ENCODE measurements at places on chromosomes 5 and 9. TPM values are rescaled to one million over a fixed set of nuclear protein-coding genes. Genes with fewer than 3 reads are reported as not detected.

GRCh38 chr5:54537725-54538124 is 20.2 kb downstream of the SNX18 start:
- DNase-seq, result no peak

STKLD1 gene
- polyA plus RNA-seq, result 0.70 TPM

GRCh38 chr5:171425596-171426244 is 6.3 kb downstream of the FGF18 start:
- DNase-seq, result no peak

DNA sequence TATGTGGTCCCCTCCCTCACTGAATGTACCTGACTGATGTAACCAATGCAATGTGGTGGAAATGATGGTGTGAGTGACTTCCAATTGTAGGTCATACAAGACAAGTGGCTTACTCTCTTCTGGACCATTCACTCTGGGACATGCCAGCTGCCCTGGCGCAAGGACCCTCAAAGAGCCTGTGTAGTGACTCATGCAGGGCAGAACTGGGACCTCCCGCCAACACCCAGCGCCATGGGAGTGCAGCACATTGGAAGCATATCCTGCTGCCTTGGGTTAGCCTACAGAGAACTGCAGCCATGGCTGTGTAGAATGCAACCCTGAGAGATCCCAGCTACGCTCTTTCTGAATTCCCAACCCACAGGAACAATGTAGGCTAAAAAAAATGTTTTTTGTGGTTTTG is 90.0 kb upstream of the PANK3 start:
- DNase-seq, result no peak

GRCh38 chr9:133132174-133132573 is 11.1 kb upstream of the RALGDS start:
- DNase-seq, result no peak

FYB1 gene
- polyA plus RNA-seq, result 0.09 TPM

GRCh38 chr9:76571743-76572146 is 112.8 kb downstream of the GCNT1 start:
- DNase-seq, result no peak

DNA sequence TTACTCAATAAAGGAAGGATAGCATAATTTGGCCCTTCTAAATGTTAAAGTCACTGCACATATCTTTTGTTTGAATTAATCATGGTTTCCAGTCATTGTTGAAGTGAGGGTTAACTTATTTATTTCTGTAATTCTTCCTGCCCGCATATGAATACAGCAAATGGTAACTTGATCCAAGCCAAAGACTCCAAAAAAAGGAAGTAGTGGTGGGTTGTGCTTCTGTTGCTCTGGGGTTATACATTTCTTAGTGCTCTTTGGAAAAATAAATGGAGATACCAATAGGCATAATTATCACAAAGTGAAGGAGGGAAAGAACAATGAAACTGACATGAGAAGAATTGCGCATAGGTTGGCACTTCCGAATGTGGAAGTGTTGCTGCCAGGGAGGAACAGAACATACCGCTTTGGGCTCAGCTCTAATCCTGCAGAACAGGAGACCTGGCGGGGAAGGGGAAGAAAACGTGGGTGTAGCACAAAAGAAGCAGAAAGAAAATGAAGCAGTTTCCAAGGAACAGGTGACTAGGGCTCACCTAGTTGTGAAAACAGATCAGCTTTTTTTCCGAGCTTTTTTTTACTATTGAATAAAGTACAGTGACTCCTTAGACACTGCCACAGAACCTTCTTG is 69.7 kb upstream of the TAF11L2 start:
- no peak for DNase-seq

DNA sequence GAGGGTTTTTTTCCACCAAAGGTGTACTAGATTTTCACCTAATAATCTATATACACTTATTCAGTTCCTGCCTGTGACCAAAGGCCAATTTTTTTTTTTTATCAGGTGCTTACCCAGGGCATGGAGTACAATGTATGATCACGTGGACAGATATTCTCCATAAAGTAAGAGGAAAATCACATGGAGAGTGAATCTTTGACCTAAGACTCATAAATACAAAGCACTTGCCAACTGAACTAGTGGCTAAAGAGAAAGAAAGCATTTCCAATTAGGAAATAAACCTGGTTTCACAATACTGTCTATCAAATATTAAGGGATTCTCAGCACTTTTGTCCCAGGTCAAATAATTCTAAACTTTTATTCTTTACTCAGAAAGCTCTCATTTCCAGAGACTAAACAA is 33.0 kb upstream of the CEP120 start:
- no peak for DNase-seq

GRCh38 chr5:124104821-124105220 is 592.8 kb downstream of the CSNK1G3 start:
- DNase-seq, result no peak

- no peak for DNase-seq
These were observed 284.5 kb downstream of the ZNF608 start for GRCh38 chr5:124461941-124462340.

- no peak for DNase-seq
These were observed 5.6 kb downstream of the MEIKIN start for GRCh38 chr5:131939690-131940345.

- no peak for DNase-seq
These were observed 826.8 kb downstream of the EFNA5 start for GRCh38 chr5:106843812-106844416.

GRCh38 chr5:132142459-132142858 is 68.9 kb downstream of the CSF2 start:
- no peak for DNase-seq

- DNase-seq, result no peak
These were observed 128.6 kb downstream of the SPATA31D1 start for GRCh38 chr9:82117026-82117811.

AQP3 gene
- 0.40 TPM for polyA plus RNA-seq

DNA sequence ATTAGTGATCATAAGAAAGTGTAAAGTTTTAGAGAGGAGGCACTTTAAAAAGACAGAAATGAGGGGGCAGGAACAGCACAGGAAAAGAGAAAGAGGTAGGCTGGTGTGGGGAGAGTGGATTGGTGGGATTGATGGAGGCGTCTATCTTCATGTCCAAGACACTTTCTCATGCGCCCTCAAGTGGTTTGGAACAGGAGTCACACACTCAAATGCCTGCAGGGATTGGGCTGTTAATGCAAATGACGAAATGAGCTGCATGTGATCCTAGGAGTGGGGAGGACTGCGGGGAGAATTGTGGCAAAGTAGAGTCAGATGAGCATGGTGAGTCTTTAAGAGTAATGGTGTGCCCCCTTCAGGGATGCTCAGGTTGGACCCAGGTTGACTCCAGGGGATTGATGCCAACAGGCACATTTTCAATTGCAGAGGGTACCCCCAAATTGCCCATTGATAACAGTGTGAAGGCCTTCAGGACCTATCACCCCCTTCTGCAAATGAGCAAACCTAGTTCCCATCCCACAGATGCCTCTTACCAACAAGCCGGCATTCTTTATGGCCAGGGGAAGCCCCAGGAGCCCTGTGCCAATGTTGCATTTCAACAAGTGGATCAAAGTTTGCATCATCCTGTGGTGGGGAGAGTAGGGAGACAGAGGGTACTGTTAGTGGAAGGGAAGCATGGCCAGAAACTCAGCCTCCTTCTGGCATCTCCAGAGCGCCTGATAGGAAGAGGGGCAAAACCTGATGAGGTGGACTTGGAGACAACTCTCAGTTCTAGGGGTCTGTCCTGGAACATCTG is 5.3 kb downstream of the SLC36A3 start:
- peak; percentile 7 for DNase-seq

DNA sequence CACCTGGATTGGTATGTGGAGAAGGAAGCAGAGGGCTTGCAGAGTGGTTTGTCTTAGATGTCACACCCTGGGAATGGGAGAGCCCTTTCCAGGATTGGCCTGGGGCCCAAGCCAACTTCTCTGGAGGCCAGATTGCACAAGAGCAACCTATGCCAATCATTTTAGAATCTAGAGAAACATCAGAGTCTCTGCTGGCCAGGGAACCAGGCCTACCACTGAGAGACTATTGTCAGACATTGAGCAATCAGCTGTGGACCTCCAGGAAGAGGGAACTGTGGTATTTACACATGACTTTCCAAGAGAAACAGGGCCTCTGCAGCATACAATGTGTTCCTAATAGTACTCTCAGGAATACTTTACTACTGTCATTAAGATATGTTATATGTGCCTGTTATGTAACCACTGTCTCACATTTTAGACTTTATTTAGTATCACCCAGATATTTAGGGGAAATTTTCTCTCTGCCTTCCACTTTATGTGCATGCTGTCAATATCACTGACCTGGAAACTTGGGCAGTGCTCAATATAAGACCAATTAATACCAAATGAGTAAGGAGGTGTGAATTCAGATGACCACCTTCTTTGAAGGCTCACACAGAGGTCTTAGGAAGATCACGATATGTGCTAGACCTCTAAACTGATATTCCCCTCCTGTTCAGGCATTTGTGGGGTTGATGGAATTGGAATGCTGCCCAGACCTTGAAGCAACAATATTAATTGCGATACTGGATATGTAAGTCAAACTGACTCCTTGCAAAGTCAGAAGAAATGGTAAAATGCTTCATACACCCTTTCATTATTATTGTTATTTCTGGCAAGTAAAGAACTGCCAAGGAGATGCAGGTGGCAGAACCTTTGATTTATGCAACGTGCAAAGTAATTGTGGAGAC is 20.5 kb upstream of the CCL28 start:
- DNase-seq, result peak; percentile 44

- no peak for DNase-seq
These were observed 81.0 kb downstream of the DAB2IP start for GRCh38 chr9:121732389-121732788.

- DNase-seq, result no peak
These were observed 374.2 kb upstream of the TYRP1 start for GRCh38 chr9:12318732-12319685.

PCDHGA3 gene
- polyA plus RNA-seq, result 2.5 TPM

GRCh38 chr5:5341531-5342292 is 80.8 kb upstream of the ICE1 start:
- DNase-seq, result peak; percentile 31

IL5 gene
- polyA plus RNA-seq, result not detected

DNA sequence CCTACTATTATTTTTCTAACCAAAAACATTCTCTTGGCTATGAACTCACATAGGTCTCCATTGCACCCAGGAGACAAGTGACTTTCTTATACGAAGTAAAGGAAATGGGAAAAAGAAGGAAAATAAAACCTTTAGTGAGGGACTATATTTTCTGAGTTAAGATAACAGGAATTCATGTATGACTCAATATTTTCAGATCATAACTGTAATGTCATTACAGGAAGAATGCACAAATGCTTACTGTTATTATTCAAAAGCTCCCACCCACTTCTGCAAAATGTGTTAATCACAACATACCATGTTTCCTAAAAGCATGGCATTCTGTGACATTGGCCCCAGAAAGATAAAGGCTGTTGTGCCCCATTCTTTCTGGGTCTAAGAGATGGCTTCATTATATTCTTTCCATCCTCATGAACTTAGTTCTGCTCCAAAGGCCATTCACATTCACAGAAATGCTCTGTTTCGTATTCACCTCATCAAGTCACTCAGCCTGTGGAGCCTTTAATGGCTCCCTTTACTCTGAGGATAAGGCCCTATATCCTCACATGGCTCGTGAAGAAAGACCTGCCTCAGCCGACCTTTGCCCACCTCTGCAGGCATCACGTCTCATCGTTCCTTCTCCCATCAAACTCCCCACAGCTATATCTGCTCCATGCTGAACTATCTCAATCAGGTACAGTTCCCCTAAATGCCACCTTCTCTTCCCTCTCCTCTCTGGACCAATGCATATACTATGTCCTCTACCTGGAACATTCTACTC is 77.0 kb downstream of the ABCA1 start:
- DNase-seq, result no peak

GRCh38 chr5:8481007-8481406 is 612.1 kb downstream of the MTRR start:
- DNase-seq, result no peak

ATP10B gene
- polyA plus RNA-seq, result not detected

- no peak for DNase-seq
These were observed 21.7 kb downstream of the TAF11L14 start for GRCh38 chr5:17655921-17656320.

- DNase-seq, result no peak
These were observed 190.9 kb upstream of the TUT7 start for GRCh38 chr9:86545090-86545489.

DNA sequence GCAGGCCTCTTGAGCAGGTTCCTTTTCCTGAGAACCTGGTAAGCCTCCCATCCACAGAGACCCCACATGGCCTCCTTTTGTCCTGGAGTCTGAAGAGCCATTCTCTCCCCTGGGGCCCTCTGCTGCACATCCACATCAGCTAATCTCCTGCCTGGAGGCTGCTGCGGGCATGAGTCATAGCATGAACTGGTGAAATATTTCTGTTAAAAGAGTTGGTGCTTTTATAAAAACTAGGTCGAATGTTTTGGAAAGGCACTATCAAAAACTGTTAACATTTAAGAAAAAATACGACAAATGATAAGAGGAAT is 399.4 kb downstream of the CTNND2 start:
- DNase-seq, result no peak

DNA sequence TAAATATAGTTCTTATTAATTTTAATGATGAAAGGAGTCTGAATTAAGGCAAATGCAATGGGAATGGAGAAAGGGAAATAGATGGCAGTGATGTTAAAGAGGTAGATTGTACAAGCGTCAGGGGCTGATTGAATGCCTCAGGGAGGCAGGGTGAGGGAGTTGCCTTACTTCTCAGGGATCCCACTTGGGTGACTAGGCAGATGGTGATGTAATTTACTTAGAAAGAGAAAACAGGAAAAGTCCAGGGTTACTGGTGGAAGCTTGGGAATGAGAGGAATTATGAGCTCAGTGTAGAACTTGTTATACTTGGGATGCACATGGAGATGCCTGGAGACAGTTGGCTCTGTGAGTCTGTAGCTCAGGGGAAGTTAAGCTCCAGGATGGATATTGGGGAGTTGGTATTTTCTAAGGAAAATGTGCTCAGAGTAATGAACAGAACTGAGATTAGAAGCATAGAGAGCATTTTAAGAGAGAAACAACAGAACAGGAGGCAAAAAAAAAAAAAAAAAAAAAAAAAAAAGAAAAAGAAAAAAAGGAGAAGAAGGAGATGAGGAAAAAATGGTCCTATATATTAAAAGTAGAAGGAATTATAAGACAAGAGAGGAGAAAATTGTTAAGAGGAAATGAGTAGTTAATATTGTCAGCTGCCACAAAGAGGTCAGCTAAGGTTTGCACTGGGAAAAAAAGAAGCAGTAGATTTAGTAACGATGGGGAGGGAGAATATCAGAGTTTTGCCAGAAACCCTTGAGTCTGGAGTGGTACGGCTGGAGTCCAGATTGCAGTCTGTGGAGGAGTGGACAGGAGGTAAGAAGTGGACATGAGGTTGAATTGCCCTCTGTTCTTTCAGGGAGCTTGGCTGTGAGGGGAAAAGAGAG is 88.0 kb upstream of the ELL2 start:
- DNase-seq, result peak; percentile 76

Data from BJ (cell line).